ENCODE measurements at places on chromosomes 12 and 14.

DNA sequence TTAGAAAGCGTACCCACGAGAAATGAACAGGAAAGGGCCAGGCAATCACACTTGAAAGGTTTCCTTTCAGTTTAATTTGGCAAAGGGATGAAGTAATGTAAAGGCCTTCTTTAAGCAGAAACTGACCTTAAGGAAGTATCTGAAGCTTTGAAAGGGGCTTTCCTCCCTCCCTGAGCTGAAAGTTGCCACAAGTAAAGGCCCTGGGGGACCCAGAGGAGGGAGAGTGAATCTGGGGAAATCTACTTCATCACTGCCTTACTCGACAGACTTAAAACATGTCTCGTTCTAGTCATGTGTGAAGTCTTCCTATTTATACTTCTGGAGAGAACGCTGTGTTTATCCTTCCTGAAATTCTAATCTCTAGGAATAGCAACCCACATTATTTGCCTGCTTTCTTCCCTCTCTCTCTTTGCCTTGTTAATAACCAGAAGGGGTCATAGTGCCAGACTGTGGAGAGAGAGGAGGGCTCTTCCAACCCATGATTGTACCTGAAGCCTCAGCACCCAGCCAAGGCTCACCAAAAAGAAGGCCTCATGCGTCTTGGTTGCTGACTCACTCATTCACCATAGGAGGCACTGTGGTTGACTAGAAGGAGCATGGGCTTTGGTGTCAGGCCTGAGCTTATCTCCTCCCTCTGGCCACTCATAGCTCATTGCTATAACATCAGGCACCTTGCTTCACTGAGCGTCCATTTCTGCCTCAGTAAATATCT is 10.2 kb upstream of the GPX2 start:
- DNase-seq, result no peak

- peak; percentile 75 for DNase-seq
Observed at GRCh38 chr12:111773801-111774551, 7.2 kb downstream of the ALDH2 start.

GRCh38 chr12:19234981-19235871 is 105.7 kb downstream of the PLEKHA5 start:
- no peak for DNase-seq

GRCh38 chr14:55349565-55349964 is 62.1 kb downstream of the ATG14 start:
- no peak for DNase-seq

DNA sequence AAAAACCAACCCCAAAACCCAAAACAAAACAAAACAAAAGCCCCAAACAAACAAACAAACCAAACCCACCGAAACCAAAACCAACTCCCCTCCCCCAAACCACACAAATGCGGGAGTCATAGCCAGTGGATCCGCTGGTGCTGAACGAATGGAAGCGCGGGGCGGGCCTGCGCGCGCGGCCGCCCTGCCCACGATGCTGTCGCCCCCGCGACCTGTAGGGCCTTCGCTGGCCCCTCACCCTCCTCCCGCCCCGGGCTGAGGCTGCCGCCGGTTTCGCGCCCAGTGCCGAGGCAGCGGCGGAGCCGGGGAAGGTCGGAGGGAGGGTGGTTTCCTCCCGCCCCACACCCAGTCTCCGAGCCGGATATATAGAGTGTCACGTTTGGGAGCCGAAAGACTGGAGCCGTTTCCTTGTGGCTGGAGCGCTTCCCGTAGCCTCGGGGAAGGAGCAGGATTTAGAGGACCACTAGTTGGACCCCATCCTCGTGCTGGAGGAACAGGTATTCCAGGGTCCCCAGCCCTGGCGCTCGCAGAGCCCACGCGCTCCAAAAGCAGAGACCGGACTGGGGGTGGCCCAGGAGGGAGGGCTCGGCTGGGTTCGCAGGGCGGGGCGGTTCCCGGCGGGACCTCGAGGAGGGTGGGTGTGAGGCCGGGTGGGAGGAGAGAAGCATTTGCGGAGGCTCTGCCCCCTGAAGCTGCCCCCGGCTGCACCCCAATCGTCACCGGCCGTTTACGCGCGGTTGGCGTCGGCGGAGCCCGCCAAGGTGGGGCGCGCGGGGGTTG is at the start of gene FAR2:
FAR2 (plus strand) TSS at position 368 of the 780 bp plus-strand sequence. CDS start 121,172 bp downstream, outside the sequence.
- DNase-seq, result peak; percentile 30

DNA sequence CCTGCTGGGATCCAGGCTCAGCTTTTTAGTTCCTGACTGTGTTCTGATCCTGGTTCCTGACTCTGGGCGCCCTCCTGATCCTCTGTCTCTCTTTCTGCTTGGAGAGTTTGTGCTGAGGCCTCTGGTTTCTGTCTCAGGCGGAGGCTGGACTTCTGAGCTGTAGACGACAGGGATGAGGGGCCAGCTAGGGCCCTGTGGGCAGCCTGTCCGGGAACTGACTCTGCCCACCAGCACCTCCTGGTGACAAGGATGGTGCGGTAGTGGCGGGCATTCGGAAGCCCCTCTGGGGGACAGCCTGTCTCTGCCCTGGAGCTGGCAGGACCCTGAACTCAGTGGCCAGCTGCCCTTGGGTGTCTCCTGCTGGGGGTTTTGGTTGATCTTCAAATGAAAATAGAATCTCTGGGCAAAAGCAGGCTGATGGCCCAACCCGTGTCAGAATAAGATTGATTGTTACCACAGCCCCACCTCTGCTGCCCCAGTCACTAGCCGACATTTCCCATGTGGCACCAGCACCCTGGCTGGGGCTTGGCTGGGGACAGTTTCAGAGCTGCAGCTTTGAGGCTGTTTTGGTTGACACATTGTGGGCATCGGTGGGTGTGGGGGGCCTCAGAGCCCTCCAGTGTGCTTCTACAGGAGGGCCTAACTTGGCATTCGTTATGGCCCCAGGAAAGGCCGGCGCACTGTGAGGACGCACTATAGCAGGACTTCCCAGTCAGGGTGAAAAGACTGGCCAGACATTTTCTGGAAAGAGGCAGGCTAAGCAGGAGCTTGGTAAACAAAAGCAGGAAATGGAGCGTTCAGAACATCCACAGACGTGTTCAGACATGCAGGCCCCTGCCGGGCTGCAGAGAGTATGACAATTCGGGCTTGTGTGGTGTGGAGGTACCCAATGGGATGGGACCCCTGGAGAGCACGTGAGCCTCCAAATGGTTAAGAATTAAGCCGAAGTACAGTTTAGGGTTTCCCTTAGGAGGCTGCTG is 16.2 kb downstream of the KRT80 start:
- no peak for DNase-seq

DNA sequence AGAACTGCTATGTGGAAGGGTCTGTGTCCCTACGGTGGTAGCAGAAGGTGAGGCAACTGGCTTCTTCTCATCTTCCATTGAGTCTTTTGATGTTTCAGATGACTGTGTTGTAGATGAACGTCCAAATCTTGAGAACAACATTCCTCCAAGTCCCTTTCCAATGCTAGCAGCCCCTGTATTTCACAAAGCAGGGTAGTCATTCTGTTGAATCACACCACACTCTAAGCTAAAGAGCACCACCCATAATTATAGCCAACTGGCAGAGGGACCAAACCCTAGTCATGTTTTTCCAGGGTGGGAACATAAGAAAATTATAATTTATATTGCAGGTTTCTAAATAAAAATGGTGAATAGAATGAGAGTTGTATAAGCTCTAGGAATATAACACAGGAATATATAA is 98.7 kb downstream of the DDHD1 start:
- DNase-seq, result no peak

DNA sequence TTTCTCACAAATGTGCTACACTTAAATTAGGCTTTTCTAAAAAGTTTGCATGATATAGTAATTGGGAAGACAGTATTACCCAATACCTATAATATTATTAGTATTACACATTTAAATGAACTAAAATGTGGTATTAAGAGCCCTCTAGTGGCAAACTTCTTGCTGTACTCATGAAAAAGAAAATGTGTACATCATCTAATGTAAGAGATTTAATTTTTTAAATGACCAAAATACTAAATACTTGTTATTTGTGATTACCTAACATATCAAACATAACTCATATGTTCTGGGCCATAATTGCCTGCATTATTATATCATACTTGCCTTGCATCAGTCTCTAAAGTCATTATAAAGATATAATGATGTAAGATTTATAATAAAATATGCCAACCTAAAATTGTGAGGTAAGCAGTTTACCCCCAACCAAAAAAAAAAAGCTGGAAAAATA is 64.2 kb downstream of the DNAI7 start:
- DNase-seq, result peak; percentile 10

- no peak for DNase-seq
Observed at GRCh38 chr12:123075087-123075645, 75.7 kb downstream of the PITPNM2 start.

- no peak for DNase-seq
Observed at GRCh38 chr14:64508215-64508776, 3.7 kb downstream of the ZBTB1 start.

GRCh38 chr14:102885737-102886447 is 36.6 kb upstream of the AMN start:
- DNase-seq, result no peak

- no peak for DNase-seq
Observed at GRCh38 chr14:33369972-33370371, 431.3 kb downstream of the NPAS3 start.

GRCh38 chr14:34219661-34220377 is 242.2 kb downstream of the SPTSSA start:
- peak; percentile 97 for DNase-seq

- DNase-seq, result no peak
Observed at GRCh38 chr12:68447797-68448260, 115.7 kb upstream of the MDM1 start.

DNA sequence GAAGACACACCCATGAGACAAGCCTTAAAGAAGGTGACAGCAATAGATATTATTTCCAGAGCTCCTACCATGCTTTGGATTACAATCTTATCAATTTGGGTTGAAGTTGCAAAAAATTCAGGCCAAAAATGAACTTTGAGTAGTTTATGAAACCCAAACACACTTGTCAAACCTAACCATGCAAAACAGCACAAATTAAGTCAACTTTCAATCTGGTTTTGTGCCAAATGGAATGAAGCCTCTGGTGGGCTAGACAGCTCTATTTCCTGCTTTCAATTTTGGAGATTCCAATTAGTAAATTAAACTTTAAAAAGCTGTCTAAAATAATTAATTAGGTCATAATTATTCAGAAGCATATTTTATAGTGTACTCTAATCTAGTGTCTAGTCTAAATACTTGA is 203.4 kb downstream of the SYT1 start:
- DNase-seq, result no peak

- DNase-seq, result no peak
Observed at GRCh38 chr12:125210104-125210755, 145.0 kb downstream of the AACS start.

- DNase-seq, result peak; percentile 19
Observed at GRCh38 chr12:8890313-8891085, 23.8 kb upstream of the PHC1 start.

DNA sequence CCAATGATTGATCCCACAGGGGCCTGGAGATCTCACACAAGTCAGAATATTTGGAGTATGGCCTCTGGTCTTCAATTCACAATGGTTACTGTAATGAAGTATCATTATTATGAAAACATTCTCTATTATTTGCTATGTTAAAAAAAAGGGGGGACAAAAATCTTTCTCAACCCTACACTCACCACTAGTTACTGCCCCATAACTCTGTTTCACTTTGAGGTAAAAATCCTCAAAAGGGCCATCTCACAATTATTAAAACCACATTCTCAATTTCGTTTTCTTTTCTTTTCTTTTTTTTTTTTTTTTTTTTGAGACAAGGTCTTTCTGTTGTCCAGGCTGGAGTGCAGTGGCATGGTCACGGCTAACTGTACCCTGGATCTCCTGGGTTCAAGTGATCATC is 59.6 kb upstream of the KCNC2 start:
- DNase-seq, result no peak

DNA sequence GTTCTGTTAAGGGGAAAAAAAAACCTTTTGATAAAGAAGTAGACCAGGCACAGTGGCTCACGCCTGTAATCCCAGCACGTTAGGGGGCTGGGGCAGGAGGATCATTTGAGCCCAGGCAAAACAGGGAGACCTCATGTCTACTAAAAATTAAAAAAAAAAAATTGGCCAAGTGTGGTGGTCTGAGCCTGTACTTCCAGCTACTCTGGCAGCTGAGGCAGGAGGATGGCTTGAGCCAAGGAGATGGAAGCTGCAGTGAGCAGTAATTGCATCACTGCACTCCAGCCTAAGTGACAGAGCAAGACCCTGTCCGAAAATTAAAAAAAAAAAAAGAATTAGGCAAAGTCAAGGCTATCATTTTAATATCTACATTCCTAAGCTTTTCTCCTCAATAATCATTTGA is 124.8 kb upstream of the CPM start:
- DNase-seq, result no peak

GRCh38 chr12:108324351-108325017 is 14.6 kb downstream of the CMKLR1 start:
- no peak for DNase-seq

DNA sequence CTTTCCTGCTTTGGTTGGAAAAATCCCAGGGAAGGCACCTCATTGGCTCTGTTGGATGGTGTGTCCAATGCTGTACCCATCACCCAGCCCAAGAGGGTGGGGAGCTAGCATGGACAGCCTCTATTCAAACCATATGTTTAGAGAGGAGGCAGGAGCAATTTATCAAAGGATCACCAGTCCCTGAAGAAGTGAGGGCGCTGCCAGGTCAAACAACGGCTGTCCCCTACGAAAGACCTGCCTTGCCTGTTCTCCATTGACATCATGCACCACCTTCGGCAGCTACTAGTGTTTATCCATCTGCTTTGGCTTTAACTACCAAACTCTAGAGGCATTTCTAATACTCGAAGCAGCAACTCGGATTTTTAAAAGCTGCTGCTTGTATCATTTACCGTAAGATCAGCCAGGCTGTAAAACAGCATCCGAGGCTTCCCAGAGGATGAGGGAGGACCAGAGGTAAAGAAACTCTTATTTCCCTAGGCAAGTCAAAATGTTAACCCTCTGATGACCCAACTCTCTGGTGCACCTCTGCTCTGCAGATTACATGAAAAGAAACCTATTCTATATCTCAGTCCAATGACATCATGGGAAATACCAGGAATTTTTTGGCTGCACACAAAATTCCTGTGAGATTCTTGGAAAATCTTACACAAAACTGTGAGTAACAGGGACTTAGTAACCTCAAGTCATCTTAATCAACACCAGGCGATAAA is 720.9 kb upstream of the TBX3 start:
- DNase-seq, result no peak
